ENCODE measurements at places on chromosomes 4 and X.

DNA sequence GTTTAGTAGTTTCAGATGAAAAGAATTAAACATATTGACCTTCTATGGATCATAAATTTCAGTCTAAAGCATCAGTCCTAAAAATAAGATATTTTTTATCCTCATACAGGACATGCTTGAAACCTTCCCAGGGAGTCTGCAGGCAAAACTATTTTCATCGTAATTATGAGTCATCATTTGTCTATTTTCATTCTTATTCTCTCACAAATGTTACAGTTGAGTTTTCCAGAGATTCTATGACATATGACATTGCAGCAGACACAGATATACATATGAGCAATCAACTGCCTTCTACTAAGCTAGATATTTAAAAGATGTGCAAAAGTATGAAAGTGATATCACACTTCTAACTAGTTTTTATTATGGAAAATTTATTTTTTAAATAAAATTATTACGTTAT is 398.0 kb downstream of the MAGEB5 start:
- no peak for DNase-seq

GRCh38 chr4:184941671-184942418 is 76.4 kb upstream of the HELT start:
- no peak for DNase-seq

DNA sequence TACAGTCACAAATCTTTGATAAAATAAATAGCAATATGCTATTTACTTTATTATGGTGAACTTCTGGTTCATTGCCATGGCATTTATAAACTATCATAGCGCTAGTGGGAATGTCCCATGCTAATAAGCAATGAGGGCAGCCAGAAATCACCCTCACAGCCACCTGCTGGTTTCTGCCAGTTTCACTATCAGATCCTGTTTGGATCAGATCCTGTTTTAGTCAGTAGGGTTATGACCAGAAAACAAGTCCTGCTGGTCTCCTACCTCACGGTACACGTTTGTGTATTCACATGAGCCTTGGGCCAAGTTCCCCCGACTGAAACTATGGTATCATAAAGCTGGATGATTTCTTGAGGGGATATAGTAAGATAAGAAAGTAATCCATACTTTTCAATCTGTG is 17.7 kb downstream of the FOXR2 start:
- no peak for DNase-seq

GRCh38 chr4:137661693-137662092 is 129.4 kb upstream of the PCDH18 start:
- no peak for DNase-seq

- no peak for DNase-seq
These were observed 10.4 kb downstream of the SMPX start for GRCh38 chrX:21747558-21747957.

DNA sequence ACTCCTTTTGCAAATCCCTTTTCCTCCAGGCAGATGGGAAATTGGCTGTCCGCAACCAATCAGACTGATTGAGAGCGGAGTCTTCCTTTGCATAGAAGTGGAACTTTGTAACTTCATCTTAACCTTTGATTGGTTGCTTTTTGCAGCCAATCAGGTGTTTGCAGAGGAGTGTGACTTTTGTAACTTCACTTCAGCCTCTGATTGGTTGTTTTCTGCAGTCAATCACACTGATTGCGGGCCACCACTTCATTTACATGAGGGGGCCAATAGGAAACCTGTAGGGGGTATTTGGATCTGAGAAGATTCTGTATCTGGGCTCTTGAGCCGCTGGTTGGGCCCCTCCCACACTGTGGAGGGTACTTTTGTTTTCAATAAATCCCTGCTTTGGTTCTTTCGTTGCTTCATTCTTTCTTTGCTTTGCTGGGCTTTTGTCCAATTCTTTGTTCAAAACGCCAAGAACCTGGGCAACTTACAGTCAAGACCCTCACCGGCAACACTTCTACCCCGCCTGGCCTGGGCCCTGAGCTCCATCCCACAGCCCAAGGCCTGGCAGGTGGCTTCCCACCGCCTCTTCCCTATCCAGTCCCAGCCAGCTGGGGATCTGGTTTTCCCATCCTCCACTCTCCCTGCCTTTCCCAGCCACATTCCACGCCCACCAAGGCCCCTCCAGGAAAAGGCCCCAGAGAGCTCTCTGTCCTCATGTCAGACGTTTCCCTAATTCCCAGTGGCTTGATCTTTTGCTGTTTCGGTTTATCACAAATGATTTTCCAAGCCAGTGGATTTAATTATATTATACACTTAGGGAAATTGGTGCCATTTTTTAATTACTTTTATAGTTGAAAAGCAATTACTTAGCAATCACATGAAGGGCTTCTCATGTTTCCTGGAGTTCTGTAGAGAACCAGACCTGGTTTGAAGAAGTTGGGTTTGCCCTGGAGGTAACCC is 110.2 kb upstream of the STX18 start:
- DNase-seq: no peak

- DNase-seq: no peak
These were observed 88.4 kb upstream of the GUCY1A1 start for GRCh38 chr4:155578219-155578618.

- no peak for DNase-seq
These were observed 24.5 kb upstream of the VEGFC start for GRCh38 chr4:176817204-176817603.

- DNase-seq: no peak
These were observed 6.3 kb downstream of the AREG start for GRCh38 chr4:74451214-74451661.

DNA sequence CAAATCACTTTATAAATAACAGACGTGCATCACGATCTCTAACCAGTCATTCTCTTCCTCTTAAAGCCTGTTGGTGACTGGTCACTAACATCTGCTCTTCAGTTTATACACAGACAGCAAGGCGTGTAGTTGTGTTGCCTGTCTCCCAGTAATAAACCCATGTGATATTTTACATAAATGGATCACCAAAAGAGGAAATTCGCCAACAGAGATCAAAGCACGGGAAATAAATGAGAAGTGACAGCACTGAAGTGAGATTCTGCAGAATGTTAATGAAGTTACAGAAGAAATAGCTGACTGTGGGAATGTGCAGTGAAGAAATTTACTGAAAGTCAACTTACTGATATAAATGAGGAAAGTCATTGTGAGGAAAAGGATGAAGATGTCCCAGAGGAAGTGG is 47.0 kb downstream of the AFF1 start:
- no peak for DNase-seq

DNA sequence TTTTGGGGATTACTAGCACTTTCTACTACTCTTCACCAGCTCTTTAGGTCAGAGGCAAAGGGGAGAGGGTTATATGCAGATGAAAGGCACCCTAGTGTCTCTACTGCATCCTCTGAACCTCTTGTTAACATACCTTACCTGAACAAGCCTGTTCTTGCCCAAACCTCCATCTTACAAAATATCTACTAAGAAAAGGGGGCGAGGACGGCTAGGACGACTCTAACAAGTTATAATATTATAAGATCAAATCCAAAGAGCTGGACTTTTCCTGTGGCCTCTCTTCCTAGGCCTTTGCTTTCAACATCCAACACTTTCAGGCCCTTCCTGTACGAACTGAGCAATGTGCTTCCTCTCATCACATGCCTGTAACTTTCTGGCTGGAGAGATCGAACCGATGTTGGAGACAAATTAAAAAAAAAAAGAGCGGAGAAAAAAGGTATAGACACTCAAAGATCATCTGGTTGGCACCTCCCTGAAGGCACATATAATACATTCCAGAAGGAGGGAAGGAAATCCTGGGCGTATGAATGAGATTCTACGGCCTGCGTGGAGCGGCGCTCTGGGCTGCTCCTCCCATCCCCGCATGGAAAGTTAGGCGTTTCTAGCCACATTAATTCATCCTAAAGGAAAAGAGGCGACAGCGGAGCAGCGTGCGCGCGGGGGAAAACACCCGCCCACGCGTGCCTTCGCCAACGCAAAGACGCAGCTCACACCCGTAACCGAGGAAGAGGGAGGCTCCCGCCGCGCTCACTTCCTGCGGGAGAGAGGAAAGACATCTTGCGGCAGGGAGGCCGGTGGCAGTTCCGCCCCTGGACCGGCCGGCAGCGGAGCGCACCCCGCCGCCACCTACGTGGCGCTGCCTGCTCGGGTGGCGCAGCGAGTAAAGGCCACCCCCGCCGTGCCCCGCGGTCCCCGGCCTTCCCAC is 808 bp downstream of the PRDM5 start:
- DNase-seq: no peak

DNA sequence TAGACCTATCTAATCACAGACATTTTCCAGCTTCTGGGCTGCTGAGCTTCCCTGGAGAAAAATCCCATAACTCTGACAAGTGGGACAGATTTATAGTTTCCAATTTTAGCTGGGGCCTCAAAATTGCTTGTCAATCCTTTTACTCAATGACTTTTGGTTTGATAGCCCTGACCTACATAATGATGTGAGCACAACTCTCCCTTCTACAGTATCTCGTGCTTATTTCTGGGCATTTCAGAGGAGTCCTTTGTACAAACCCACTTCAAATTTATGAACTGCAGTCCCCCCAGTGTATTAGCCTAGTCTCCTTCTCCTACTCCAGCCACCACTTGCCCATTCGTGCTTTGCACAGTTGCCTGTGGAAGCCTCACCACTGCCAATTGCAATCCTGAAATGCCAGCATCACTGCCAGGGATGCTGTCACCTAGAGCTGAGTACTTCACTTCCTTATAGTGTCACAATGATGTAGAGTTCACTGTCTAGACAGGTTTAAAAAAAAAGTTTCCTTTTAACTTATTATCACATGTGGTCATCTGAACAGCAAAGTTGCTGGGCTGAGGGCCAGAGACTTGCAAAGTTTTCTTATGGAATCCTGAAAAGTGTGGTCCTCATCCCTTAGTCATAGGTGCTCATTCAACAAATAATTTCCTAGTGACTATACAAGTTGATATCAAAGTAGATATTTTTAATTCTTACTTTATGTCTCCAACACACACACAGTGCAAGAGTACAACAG is 21.2 kb downstream of the TRAM1L1 start:
- DNase-seq: no peak

GRCh38 chrX:54067766-54068165 is 23.5 kb upstream of the PHF8 start:
- no peak for DNase-seq

GRCh38 chrX:13281289-13281688 is 38.6 kb downstream of the ATXN3L start:
- no peak for DNase-seq

DNA sequence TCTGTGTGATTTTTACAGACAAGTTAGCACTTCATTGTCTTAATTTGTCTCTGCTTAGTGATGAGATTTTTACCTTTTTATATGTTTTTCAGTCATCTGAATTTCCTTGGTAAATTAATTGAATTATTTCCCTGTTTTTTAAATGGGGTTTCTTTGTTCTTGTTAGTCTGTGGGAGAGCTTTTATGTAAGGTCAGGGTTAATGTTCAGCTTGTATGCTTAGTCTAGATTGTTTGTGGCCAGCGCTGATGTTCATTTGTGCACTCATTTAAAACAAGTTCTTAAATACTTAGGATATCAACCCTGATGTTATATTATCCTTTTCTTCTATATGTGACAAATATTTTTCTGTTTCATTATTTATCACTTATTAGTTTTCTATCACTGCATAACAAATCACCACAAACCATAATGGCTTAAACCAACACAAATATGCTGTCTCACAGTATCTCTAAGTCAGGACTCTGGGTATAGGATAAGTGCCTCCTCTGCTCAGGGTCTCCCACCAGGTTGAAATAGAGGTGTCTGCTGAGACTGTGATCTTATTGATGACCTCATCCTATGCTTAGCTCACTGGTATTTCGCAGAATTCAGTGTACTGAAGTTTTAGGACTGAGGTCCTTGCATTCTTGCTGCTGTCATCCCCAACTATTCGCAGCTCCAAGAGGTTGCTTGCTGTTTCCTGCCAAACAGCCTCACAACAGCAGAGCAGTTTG is 53.2 kb downstream of the ATP10D start:
- DNase-seq: no peak

GRCh38 chrX:43474321-43474720 is 181.8 kb upstream of the MAOA start:
- no peak for DNase-seq

- DNase-seq: no peak
These were observed 50.5 kb downstream of the RASL11B start for GRCh38 chr4:52912608-52913007.

DNA sequence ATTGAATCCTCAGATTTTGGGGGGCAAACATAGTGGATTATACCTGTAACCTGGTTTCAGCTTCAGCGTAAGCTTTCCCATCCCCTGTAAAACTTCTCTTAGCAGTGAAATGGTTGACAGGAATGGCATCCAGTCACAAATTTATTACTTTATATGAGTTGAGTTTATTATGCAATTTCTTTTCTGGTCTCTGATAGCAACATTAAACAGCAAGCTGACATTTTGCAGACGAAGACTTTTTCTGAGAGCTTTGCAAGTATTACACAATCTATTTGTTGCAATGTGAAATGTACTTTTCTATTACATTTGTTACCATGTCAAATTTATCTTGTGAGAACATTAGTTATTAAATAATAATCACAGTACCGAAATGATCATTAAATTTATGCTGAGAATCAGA is 60.6 kb downstream of the GSPT2 start:
- DNase-seq: no peak

DNA sequence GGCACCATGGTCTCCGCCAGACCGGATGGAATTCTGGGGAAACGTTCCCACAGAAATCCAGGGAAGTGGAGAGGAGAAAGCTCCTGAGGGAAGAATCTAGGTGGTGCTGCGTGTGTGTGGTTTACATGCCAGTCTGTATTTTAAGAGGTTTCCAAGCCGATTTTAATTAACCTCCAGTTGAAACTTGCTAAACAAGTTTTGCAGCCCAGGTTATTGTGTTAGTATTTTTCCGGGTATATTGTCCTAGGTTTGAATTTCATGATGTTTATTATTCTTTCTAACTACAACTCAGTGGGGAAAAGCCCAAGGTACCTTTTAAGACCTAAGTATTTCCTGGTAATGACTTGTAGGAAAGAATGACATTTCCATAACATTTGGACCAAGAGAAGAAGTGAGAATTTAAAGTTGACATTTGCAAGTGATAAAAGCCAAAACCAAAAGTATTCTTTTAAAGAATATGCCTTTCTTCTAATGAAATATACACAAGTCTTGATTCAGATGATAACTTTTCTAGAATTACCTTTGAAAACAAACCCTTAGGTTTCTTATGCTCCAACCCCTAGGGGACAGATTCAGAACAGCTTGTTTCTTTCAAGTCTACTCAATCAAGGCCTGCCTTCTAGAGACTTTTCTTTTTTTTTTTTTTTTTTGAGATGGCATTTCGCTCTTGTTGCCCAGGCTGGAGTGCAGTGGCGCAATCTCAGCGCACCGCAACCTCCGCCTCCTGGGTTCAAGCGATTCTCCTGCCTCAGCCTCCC is 14.6 kb downstream of the SAT1 start:
- DNase-seq: no peak

- no peak for DNase-seq
These were observed 169.1 kb downstream of the GUCY2F start for GRCh38 chrX:109312757-109313156.

DNA sequence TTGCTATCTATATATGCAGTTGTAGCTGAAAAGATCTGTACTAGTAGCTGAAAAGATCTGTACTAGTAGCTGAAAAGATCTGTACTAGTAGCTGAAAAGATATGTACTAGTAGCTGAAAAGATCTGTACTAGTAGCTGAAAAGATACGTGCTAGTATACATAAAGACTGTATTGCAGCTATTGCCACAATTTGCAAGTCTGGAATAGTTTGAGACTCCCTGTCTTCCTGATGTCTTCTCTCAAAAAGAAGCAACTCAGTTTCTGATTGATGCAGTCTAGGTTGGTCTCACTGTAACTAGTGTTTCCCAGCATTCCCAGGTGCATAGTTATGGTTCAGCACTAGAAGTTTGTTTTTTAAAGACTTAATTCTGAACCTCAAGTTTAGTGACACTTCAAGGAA is 15.0 kb downstream of the SLAIN2 start:
- DNase-seq: no peak

GRCh38 chr4:138458751-138459150 is 216.6 kb upstream of the SLC7A11 start:
- DNase-seq: no peak
